ENCODE measurements at places on chromosomes 2 and 18.

GRCh38 chr2:222730366-222730999 is 59.0 kb downstream of the MOGAT1 start:
- DNase-seq, result no peak

- no peak for DNase-seq
These were observed 210.9 kb downstream of the DYM start for GRCh38 chr18:49249521-49249920.

GRCh38 chr18:38616306-38616705 is 1050.7 kb upstream of the CELF4 start:
- no peak for DNase-seq

GRCh38 chr2:216606551-216607276 is 26.5 kb upstream of the IGFBP2 start:
- no peak for DNase-seq

DNA sequence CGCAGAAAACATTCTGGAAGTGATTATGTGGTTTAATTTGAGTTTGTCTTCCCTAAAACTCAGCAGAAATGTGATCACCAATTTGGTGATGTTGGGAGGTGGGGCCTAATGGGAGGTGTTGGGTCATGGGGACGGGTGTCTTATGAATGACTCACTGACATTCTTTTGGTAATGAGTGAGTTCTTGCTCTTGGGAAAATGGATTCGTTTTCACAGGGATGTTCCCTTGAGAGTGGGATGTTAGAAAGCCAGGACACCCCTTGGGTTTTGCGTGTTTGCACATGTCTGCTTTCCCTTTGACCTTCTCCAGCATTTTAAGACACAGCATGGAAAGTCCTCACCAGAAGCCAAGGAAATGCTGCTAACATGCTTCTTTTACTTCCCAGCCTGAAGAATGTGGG is 321.5 kb upstream of the NT5C1B start:
- no peak for DNase-seq

- no peak for DNase-seq
These were observed 17.4 kb downstream of the CIDEA start for GRCh38 chr18:12271376-12272235.

DNA sequence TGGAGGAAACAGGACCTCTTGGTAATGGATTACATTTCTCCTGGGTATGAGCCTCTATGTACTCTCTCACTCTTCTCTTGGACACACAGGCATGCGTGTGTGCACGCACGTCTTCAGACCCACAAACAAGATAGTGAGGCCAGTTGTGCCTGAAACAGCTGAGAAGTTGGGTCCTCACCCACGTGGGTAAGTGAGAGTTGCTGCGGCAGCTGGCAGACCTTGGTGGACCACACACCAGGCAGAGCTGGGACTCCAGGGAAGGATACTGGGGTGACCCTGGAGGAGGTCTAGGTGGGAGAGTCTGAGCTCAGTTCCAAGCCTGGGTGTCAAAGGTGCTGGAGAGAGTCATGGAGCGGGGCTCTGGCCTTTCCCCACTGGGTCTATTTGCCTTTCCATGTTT is 194.3 kb downstream of the HAUS1 start:
- DNase-seq, result no peak

DNA sequence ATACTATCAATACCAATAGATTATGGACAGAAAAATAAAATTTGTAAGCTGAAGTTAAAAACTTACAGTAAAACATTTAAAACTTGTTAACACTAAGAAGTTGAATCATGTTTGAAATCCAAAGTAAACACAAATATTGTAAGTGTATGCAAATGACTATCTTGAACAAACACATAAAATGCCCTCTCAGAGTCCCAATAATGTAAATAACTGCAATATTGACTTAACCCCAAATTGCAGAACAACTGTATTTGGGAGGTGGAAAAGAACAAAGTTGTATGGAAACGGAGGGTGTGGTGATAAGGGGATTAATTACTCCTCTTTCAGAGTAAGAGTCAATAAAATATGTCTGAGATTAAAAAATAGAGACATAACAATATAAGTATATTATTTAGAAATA is 140.0 kb upstream of the NOL4 start:
- DNase-seq, result no peak

- no peak for DNase-seq
These were observed 20.7 kb downstream of the SPTBN1 start for GRCh38 chr2:54476852-54477251.

DNA sequence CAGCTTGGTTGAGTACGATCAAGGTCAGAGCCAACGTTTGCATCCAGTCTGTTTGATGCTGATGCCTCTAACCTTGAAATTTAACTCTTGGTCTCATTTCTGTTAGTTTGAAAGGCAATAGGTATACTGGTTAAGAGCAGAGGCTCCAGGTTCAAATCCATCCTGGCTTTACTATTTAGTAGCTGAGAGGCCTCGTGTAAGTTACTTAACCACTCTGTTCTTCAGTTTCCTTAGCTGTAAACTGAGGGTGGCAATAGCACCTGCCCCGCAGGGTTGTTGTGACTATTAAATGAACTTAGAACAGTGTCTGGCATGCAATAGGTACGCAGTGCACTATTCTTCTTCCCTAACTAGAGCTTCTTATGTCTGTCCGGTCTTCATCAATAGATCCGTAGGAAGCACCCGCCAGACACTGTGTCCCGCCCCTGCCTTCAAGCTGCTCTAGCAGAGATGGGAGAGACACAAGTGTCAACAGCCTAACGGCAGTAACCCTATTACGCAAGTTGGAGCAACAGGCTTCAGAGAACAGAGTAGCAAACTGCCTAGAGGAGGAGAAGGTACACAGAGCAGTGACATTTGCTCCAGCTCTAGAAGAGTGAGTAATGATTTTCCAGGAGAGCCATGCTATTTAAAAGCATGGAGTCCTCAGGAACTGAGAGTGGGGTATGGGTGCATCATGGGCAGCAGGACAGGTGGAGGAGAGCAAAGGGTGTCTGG is 62.7 kb upstream of the ST3GAL5 start:
- DNase-seq, result no peak

DNA sequence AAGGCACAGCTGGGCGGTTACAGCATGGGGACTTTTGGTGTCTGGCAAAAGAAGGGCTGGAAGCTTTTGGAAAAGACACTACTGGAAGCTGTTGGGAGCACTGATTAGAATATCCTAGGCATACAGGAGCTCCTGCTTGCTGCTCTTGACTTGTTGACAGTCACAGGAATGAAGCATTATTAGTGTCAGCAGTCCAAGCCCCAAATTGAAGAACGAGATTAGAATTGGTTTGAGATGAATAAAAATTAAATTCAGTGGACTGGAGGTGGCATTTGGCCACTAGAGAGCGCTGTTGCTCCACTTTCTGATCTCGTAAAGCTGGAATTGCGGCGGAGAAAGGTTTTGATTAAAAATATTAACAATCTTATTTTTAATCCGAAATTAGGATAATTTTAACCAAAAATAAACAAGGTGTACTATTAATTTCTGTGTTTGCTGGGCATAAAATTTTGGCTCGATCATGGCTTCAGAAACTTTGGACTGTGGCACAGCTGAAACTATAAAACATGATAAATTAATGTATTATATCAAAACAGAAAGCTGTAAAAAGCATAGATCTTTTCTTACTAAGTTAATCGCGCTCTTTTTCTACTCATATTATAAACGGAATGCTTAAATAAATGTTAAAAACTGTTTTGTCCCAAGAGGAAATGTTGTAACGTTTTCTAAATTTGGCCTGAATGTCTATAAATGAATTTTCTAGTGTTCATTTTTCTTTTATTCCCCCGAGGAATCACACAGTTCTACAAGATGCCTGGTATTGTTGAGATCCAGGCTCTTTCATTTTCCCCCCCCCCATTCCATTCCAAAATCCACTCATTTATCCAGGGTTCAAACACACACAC is 2.4 kb upstream of the HOXD8 start:
- DNase-seq, result no peak

DNA sequence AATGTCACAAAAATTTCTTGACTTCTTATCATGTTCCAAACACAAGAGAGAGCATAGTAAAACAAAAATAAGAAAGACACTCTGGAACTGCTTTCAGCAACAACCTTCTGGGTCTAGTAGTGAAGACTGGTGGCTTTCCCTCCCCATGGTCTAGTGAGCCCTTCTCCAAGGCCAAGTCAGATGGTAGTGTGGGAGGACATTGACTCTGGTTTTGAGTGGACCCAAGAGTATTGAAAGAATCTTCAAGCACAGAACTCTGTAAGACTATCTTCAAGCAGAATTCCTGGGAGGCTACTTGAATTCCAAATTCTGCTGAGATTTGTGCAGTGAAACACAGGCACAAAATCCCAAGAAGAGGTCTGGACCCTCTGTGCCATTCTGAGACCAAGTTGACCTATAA is 21.1 kb downstream of the ANTXR1 start:
- DNase-seq, result no peak

GRCh38 chr2:120976501-120977307 is 241.0 kb downstream of the GLI2 start:
- DNase-seq, result no peak

GRCh38 chr18:33052886-33053285 is 280.1 kb upstream of the KLHL14 start:
- no peak for DNase-seq

DNA sequence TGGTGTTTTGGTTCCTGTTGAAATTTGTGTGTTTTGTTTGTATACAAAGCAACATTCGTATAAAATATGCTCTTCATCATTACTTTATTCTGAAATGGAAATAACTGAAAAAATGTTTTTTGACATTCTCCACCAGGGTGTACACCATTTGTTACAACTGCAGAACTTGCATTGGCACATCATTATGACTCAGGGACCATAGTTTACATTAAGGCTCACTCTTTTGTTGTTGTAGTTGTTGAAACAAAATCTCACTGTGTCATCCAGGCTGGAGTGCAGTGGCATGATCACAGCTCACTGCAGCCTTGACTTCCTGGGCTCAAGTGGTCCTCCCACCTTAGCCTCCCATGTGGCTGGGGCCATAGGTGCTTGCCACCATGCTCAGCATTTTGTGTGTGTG is 676.6 kb downstream of the TDRD15 start:
- DNase-seq, result no peak

GRCh38 chr2:28639836-28640235 is 111.8 kb upstream of the PPP1CB start:
- DNase-seq, result no peak

- DNase-seq, result no peak
These were observed 27.9 kb upstream of the TYMS start for GRCh38 chr18:629269-630150.

DNA sequence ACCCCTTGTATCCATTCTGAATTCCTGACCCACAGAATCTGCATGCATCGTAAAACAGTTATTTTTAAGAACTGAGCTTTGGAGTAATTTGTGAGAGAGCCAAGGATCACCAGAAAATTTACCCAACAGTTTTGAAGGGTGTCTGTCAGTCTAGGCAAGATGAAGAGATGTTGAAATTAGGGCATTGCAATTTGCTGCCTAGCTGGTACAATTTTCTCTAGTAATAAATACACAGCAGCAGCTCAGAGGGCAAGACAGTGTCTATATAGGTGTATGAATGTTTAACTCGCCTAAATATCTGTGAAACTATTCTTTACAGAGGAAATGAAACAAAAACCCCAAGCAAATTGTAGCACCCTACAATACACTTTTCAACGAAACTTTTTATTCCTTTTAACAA is 377.8 kb upstream of the POU3F3 start:
- no peak for DNase-seq

DNA sequence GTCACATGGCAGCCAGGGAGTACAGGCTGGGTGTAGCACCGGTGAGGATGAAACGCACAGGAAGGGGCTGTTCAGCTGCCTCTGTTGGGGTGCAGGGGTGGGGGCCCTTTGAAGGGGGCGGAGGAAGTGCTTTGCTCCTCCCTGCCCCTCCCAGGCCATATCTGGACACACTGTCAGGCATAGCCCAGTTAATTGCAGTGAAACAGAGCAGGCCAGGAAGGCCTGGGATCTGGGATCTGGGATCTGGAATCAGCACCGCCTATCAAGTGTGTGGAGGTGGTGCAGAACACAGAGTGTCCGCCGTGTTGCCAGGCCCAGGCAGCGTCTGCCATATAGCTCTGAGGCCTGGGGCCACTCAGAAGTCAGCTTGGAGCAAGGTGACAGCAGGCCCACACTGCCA is 119.3 kb upstream of the MSH2 start:
- DNase-seq, result no peak

GRCh38 chr2:238891457-238892203 is 43.7 kb downstream of the TWIST2 start:
- DNase-seq, result no peak

DNA sequence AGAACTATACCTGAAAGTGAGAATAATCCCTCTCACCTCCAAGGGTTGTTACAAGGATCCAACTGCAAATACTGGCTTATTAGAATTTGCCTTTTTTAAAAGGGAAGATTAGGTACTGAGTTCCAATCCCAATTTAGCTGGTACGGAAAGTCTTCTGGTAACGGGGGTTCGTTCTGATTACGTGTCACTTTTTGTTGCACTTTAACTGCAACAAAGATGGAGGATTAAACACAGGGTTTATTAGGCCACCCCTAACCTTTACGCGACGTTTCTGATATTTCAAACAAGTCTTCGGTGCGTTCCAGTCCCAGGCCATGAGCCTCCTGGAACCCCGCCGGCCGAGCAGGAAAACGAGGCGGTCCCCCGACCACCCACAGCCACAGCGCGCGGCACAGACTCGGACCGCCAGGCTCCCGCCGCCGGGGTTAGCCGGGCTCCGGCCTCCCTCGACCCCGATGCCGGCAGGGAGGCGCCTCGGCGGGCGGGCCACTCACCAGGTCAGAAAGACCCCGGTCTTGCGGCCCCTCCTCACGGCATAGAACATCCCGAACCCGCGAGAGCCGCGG is 411 bp downstream of the RNASEH1 start:
- DNase-seq, result no peak

GRCh38 chr2:196949116-196949515 is 22.6 kb upstream of the PGAP1 start:
- DNase-seq, result no peak

DNA sequence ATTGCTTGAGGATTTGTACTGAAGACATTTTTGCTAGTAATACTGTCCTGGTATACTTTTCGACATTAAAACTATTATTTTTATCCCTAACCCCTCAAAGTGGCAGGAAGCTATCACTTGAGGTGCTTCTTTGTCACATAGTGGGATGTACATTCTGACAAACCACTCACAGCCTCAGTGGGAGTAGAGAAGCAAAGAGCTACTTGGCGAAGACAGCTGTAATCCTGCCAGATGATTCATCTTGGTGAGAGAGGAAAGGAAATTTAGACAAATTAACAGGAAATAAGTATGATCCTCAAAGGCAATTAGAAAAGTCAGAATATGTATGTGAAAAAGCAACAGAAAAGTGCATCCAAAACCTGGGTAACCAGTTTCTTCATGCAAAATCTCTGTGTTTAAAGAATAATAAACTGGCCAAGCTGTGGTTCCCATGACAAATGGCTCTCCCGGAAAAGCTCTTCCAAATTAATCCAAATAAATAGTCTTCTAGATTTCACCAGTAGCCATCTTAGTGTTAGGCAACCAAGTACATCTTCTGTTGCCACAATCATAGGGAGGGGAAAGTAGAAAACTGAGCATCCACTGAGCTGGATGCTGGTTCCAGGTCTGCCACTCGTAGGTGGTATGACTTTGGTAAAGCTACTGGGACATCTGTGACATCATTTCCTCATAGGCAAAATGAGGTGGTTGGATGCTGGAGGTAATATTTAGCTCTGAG is 308.0 kb upstream of the LYPD1 start:
- no peak for DNase-seq
